ENCODE measurements at places on chromosomes 7 and 10.

DNA sequence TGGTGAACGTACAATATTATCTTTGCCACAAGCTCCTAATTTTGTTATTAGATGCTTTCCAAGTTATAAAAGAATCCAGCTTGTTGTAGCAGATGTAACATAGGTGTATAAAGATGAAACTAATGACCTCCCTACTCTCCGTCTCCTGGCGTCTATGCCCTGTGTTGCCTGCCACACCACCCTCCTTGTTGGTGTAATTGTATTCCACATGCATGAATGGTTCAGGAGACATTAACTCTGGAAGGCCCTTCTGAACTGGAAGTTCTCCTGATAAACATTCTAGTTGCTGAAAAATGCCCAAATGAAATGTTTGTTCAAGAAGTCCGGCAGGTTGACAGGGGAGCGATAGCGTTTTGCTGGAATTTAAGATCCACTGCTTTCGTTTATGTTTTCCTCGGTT is 53.9 kb upstream of the SEPHS1 start:
- DNase-seq = no peak

DNA sequence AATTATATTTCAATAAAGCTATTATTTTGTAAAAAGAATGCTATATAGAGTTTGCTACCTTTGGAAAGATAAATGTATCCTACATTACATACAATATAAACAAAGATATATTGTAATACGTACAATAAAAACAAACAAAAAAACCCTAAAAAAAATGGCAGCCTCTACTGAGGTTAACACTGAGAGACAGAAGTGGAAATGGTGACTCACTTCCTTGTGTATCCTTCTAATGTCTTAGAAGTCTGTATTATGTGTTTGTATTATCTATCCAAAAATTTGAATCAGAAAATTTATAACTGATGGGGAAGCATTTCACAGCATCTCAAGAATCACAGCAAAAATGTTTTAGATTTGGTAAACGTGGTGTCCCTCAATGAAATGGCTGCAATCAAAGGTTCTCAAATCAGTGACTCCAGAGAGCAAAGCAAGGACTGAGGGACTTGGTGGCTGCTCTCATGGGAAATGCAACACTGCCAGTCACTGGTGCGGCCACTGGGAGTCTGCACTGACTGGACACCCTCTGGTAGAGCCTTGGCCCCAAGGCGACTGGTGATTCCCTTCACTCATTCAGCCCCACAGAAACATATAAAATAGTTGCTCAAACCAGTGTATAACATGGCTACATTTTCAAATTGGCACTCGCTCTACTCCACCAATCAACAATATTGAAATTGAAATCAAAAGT is 53.8 kb downstream of the PANK1 start:
- no peak for DNase-seq

DNA sequence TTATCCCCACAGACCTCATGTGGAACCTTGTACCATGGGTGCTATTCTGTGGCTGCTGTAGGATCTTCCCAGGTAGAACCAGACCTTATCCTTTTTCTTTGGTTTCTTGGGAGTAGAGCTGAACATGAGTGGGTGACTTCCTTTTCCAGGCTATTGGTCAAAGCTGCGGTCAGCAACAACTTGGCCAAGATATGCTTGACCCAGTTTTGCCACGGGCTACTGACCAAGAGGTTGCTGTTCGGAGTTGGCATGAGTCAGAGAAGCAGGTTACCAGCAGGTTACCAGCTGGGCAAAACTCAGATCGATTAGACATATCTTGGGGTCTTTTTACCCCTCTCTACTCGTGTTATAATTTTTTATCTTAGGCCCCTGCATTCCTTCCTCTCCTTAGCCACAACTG is 36.7 kb upstream of the HDAC9 start:
- no peak for DNase-seq

GRCh38 chr10:105969884-105970377 is 1194.6 kb downstream of the SORCS1 start:
- no peak for DNase-seq

DNA sequence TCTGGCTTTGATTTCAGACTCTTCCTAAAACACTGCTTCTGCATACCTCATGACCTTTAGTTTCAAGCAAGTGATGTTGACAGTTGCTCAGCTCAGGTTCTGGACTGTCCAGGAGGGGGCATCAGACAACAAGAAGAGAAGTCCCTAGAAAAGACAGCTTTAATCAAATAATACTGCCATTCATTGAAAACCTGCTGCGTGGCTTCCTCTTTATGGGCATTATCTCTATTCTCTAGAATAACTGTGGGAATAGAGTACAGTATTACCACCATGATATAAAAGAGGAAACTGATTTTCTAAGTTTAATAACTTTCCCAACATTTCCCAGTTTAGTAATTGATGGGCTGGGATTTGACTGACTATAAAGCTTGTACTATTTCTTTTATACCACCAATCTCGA is 170.4 kb downstream of the SNX13 start:
- DNase-seq = peak; percentile 75

DNA sequence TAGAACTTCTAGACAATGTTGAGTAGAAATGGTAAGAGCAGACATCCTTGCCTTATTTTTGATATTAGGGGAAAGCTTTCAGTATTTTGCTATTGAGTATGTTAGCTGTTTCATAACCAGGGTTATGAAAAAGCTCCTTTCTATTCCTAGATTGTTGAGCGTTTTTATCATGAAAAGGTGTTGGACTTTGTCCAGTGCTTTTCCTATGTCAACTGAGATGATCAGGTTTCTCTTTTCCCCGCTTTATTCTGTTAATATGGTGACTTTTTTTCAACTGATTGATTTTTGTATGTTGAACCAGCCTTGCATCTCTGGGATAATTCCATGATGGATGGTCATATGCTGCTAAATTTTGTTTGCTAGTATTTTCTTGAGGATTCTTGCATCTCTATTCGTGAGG is 58.5 kb downstream of the LCOR start:
- DNase-seq = no peak

GRCh38 chr10:24857031-24857725 is 95.2 kb downstream of the PRTFDC1 start:
- no peak for DNase-seq

DNA sequence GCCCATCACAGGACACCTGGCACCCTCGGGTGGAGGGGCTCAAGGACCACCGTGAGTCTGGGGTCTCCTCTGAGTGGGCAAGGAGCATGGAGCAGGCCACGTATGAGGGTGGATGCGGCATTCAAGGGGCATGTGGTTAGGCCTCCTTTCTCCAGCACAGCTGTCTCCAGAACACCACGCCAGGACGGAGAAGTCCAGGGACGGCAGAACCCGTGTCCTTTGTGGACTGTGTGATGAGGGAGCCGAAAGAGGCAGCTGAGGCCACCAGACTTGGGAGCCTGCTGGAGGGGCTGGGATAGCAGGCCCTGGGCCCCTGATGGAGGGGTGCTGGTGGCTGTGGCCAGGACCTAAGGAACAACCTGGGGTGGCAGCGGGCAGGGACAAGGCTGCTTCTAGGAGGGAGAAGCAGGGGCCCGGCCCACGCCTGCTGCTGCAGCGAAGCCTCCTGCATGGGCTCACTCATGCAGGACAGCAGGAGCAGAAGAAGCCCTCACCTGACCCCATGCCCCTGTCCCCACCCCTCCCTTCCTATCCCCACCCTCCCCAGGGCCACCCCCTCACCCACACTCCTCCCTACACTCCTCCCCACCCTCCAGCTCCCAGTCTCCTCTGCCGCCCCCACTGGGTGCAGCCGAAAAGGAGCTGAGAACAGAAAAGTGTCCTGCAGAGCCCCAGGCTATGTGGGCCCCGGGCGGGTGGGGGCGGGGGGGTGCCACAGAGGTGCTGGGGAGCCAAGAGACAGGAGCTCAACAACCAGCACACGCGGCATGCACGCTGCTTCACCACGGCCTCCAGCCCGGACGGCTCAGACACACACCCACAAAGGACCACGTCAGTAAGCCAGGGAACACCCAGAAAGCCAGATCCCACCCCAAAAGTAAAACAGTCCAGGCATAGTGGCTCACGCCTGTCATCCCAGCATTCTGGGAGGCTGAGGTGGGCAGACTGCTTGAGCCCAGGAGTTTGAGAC is 29.7 kb downstream of the ZFAND2A start:
- no peak for DNase-seq

DNA sequence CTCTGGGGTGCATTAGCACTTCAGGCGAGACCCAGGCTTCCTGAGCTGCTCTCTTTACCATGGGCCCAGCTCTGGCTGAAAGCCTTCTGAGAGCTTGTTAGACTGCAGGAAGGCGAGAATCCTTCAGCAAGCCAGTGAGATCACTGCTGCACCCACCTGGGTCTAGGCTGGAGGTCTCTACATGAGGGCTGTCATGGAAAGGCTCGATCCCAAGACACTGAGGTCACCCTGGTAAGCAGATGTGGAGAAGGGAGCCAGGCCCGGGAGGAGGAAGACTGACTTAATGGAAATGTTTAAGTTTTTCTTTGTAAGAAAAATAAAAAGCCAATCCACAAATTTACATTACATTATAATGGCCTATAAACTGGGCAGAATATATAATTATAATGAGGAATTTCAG is 684.5 kb downstream of the TNS3 start:
- DNase-seq = no peak

DNA sequence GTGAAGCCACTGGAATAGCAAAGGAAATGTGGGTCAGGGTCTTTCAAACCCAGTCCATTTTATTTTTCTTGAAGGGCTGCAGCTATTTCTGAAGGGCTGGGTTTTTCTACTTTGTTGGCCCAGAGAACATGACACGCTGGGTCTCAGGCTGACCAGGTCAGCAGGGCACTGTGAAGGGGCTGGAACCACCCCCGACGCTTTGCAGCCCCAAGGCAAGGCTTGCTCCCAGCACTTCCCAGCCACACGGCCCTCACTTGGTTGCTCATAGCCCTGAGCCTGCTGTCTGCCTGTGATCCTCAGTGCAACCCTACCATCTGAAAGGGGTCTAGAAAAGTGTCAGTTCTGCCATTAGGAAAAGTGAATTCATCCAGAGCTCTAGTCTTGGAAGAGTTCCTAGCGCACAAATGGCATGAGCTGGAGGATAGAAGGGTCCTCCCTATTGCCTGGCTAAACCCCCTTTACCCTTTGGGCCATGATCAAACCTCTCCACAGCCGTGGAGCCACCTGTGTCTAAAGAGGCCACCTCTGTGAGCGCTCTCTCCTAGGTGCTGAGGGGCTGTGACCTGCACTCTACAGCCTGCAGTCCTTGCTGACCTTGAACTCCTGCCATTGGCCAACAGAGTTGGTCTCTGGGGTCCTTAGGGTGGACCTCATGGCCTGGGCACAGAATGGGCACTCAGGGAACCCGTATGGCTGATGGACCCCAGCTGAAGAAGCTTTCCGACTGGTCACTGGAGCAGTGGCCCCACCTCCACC is 132.0 kb downstream of the RGS10 start:
- no peak for DNase-seq

GRCh38 chr7:143279186-143280098 is 5.3 kb upstream of the TMEM139 start:
- no peak for DNase-seq

DNA sequence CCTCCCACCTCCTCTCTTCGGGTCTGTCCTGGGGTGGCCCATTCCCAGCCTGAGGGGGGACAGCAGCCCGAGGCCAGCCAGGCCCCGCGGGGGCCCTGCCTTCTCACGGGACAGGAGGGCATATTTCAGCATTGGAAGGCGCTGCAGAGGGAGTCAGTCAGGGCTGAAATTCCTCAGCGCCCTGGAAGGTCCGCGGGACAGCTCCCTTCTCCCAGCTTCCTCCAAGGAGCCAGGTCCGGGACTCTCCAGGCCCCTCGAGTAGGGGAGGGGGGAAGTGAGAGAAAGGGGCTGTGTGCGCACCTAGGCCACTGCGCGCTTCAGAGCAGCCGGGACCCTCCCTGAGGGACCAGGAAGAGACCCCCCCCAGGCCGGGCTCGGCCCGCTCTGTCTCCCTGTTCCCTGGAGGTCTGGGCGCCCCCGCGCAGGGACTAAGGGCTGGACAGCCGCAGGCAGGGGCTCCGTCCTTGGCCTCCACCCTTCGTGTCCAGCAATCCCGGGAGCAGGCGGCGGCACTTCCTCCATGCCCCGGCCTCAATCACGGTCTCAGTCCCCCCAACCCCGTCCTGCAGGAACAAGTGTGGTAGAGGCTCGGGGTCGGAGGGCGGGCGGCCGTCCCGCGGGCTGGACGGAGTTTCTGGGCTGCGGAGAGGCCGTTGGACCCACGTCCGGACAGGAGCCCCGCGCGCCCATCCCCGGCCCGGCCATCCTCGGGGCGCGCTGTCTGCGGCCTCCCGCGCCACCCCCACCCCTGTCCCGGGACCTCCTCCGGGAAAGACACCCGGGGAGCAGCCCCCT is 6.0 kb upstream of the ELFN1 start:
- no peak for DNase-seq
